ENCODE measurements at places on chromosomes 1 and 21.
A peak's percentile ranks its signal among the peaks of the same experiment; 100 is the strongest.

GRCh38 chr1:234725177-234726132, 115.5 kb upstream of the IRF2BP2 start:
- peak; percentile 69 for DNase-seq

DNA sequence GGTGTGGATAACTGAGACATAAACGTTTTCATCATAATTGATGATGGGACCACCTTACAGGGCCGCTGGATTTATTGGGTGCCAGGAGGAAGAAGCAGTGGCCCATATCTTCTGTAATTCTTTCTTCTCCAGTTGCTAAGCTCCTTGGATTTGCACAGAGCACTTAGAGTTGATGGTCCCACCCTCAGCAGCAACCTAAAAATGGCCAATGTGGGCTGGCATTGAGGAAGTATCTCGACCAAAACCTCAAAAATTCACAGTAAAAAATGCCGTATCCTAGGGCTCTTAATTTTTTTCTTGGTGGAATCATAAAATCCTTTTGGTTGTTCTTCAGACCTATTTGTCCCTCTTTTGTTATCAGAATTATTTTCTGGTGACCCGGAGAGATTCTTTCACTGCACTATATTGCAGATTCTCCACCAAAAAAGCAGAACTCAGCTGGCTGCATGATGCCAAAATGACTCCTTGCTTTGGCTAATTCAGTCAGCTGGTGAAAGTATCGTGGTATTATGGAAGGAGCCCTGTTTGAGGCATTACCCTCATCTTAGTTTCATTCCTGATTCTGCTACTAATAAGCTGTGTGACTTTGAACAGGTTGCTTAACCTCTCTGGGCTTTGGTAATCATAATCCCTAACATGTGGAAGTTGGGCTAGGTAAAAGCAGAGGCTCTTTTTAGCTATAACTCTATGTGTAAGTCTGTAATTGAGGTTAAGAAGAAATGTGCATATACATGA, 27.6 kb downstream of the KIRREL1 start:
- DNase-seq, result no peak

- DNase-seq, result no peak
Measured at GRCh38 chr1:8945568-8945967, at the start of gene CA6. TSS of gene CA6 (plus strand) at chr1:8945868. CDS start at chr1:8945887, 19 bp downstream.

DNA sequence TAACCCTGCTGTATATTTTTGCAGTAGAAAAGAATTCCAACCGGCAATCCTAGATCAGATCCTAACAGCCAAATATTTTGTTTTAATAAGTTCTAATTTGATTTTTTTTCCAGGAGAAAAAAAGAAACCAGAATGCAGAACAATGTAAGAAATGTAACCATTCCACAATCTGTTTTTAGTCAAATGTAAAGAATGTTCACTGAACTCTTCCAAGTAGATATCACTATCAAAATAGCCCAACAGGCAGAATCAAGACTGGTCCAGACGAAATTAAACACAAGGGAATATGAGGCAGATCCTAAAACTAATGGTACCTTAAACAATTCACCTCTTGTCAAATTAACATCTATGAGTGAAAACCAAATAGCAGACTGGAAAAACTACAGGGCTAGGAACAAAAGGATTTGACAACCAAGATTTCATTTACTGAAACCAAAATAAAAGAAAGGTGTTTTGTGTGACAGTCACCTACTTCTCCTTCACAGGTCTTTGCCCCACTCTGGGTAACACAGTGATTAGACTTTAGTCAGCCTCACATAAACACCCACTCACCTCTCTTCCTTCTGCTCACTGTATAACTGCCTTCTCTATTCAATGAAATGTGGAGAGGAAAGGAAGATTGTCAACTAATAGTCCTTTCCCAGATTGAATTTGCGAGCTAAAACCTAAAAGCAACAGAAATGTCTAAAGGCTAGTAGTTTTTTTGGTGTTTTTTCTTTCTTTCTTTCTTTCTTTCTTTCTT, 137.9 kb downstream of the FAF1 start:
- DNase-seq, result no peak

DNA sequence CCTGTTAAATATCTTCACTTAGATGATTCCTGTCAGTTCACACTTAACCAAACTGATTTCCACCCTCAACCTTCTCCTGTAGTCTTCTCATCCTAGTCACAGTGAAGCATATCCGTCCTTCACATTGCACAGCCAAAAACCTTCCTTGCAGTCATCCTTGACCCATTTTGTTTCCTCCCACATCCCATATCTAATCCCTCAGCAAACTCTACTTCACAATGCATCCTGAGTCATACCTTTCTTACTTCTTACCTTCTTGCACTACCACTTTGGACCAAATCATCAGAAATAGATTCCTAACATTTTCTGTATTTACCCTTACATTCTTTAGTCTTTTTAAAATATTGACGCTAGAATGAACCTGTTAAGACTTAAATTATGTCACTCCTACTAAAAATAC, 86.9 kb downstream of the OLFML2B start:
- DNase-seq, result no peak

DNA sequence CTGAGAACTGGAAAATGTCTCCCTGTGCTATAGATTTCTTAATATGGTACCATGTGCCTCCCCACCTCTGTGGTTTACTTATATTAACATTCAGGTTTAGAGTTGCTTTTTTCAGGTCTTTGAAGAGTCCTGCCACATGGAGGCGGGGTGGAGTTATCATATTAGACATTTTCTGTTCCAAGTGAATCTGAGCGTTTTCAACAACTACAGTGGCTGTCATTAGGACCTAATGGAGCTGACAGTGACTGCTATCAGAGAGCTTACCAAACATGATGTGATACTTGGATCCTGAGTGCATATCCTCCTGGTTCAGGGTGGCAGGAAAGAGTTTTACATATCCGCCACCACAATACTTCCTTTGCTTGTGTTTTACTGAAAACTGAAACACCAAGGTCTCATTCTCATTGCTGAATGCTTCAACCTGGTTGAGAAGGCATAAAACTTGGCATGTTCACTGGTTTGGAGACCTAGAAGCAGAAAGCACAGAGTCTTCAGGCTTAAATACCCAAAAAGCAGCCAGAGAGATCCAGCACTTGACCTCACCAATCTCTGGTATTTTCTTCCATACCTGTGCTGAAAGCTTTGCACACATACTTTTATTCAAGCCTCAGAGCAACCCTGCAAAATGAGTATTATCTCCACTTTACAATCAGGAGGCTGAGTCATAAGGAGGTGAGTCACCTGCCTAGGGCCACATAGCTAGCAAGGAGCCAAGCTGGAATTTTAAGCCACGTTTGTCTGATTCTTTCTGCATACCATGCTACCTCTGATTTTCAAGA, 47.4 kb upstream of the OSBPL9 start:
- DNase-seq, result no peak
